Common myeloid progenitor, CD34-positive (primary cell): ENCODE measurements at places on chromosomes 4 and X.

DNA sequence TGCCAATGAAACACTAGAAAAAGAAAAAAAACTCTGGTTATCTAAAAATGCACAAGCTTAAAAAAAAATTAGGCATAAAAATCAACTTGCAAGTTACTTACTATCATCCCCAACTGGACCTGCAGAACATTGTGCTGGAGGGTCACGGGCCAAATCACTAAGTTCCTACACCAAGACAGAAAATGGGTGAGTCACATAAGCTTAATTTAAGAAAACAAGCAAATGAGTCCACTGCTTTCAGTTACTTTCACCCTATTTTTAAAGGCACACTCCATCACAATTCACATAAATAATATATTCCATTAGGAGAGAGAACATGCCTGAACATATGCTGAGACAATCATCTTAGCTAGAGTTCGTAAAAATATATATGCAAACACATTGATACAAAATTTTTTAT is 17.7 kb downstream of the UBE2D3 start:
- DNase-seq = no peak

GRCh38 chr4:11487139-11487538 is 58.4 kb upstream of the HS3ST1 start:
- DNase-seq = no peak

- DNase-seq = no peak
These were observed 286.6 kb upstream of the GATB start for GRCh38 chr4:152047451-152047850.

DNA sequence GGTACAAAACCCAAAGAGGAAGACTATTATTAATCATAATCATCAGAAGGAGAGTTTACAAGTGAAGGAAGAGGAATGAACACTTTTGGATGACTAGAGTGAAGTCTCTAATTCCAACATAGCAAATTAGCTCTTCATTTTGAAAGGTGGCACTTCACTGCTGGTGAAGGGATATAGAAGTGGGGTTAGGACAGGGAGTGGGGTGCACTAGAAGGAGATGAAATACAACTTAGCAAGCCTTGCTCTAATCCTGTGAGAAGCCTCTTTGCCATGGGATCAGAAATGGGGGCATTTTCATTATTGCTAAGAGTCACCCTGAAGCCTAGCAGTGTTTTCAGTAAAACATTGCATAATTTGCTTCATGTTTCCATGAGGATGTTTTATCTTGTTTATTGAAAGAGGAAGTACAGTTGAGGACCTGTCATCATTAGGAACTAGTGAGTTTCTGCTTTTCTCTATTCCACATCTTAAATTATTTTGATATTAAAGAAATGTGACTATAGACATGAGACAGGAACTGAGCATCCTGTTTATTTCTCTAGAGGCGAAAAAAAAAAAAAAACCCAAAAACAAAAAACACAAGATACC is 9.3 kb upstream of the GRPR start:
- DNase-seq = peak; percentile 72

- DNase-seq = no peak
These were observed 32.1 kb downstream of the TAPT1 start for GRCh38 chr4:16194214-16194613.

DNA sequence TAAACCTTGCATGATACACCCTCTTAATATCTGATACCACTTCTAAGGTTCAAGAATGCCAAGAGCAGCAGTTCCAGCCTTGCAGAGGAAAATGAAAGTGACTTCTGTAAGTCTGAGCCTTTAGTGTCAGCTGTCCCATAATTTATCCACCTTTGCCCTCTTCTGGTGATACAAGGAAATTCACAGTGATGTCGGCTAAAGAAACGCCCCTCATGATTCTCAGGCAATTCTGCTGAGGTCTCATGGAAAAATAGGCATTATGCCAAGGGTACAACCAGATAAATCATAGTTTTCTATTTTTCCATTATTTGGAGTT is 172.2 kb upstream of the CXCL13 start:
- peak; percentile 83 for DNase-seq

GRCh38 chr4:10582059-10582686 is 102.4 kb downstream of the CLNK start:
- DNase-seq = peak; percentile 32

- no peak for DNase-seq
These were observed 57.2 kb downstream of the FAM53A start for GRCh38 chr4:1626941-1627340.

DNA sequence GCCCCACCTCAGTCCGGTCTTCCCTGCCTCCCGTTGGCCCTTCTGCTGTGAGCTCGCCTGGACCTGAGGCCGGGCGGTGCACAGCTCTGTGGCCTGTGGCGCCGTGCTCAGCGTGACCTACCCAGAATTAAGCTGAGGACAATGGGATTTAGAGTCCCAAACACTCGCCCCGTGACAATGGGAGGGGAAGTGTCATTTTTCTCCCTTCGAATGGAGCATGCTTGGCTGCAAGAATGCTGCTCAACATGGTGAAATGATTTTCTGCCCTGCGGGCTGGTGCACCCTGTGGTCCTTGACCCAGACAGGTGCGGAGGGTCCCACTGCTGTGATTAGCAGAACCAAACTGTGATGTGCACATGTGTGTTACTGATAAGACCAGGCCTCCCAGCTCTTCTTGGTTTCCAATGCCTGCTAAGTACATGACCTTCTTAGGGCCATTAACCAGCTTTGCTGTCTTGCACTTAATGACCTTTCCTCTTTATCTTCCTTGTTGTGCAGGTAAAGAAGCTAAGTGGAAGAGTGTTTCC is 772 bp downstream of the EOLA1 start:
- peak; percentile 14 for DNase-seq

GRCh38 chrX:148914783-148915182 is 414.4 kb downstream of the AFF2 start:
- no peak for DNase-seq
